ENCODE measurements at places on chromosomes 5 and 9.

DNA sequence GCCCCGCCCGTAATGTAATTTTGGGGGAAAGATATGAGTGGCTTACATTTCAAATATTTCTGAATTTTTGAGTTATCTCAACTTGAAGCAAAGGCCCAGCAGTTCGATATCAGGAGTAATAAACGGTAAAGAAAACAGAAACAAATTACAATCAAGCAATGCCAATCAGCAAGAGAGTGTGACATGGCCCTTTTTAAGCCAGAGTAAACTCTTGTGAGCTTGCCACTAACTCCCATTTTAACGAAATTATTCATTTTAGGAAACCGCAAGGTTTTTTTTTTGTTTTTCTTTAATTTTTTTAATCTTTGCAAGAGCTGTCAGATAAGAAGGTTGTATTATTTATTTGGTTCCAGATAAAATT is 17.6 kb upstream of the CDK7 start:
- DNase-seq: no peak

- DNase-seq: no peak
Observed at GRCh38 chr9:31027678-31028077, 1356.8 kb upstream of the ACO1 start.

- DNase-seq: no peak
Observed at GRCh38 chr5:2898661-2899060, 147.2 kb upstream of the IRX2 start.

DNA sequence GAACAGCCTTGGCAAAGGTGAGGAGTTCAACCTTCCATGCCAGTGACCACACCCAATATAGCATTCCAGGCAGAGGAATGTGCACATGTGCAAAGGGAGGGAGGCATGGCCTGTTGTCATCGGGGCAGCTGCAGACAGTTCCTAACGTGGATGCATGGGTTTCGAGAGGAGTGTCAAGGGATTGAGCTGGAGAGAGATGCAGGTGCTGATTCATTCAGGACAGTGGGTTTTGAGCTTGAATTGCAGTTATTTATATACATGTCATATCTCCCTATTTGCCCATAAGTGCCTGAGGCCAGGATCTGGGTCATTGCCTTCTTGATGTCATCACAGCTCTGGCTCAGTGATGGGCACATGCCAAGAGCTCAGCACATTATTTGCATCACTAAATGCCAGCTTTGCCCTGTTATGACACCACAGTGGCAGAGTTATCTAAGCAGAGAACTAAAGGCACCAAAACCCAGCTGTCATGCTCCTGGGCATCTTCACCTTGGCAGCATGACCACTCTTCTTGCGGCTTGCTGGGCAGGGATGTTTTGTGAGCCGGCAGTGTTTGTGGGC is 278.0 kb downstream of the NTRK2 start:
- no peak for DNase-seq

DNA sequence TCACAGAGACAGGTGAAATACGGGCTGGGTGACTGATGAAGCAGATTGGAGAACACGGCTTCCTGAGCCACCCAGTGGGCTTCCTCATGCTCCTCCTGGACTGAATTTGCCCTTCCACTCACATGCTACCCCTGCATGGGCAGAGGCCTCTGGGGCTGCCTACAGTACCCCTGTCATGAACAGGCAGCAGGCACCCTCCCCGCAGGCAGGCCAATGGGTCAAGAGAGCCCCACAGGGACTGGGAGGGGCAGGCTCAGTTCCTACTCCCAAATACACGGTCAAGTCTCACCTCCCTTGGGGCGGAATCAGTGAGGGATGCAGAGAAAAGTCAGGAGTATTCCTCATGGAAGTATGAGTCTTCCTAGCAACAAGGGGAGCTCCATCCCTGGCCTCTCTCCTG is 48.6 kb upstream of the ZBTB43 start:
- DNase-seq: no peak

DNA sequence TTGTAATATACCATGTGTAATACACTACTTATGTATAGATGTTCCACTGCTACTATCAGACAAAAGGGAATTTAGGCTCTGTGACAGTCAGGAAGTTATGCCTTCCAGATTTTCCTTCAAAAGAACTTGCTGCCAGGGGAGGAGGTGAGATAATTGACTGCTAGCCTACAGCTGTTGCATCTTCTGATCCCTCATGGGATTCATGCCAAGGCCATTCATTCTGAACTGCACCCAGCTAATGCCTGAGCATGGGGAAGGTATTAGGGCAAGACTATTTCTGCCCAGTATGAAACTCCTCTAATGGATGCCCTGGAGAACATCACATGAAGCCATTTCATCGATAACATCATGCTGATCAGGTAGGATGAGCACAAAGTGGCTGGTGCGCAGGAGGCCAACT is 746.5 kb upstream of the ZNF608 start:
- DNase-seq: no peak

Data from stimulated activated CD4-positive, alpha-beta T cell treated with anti-CD3 and anti-CD28 coated beads, Interleukin-15, amount 100 ng/mL, for 1 hour (primary cell).